ENCODE measurements at places on chromosomes 6 and 20.

GRCh38 chr6:163459536-163459935, 45.0 kb downstream of the QKI start:
- no peak for DNase-seq

DNA sequence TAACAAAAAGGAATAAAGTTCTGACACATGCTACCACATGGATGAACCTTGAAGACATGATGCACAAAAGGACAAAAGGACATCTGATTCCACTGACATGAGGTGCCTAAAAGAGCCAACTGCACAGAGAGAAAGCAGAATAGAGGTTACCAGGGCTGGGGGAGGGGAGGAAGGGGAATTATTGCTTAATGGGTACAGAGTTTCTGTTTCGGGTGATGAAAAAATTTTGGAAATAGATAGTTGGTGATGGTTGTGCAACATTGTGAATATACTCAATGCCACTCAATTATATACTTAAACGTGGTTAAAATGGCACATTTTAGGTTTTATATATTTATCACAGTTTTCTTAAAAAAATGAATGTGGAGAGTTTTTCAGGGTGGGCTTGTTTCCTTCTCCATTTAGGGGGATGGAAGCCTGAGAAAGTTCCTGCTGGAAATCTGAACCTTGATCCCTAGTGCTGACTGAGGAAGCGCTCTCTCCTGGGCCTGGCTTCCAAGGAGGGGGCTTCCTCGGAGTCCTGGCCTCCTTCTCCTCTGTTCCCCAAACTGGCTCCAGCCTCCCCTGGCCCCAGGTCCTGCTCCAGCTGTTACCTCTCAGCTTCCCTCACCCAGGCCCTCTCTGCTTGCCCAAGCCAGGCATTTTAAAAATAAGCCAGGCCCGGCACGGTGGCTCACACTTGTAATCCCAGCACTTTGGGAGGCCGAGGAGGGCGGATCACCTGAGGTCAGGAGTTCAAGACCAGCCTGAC, 79.2 kb downstream of the NOL4L start:
- DNase-seq: no peak

- DNase-seq: no peak
Observed at GRCh38 chr6:22025468-22026163, 271.2 kb downstream of the PRL start.

GRCh38 chr20:11729806-11730205, 187.9 kb upstream of the BTBD3 start:
- DNase-seq: no peak

GRCh38 chr20:62772619-62772989, 23.7 kb upstream of the MRGBP start:
- no peak for DNase-seq

- no peak for DNase-seq
Observed at GRCh38 chr6:127051571-127052260, 66.8 kb upstream of the RSPO3 start.

DNA sequence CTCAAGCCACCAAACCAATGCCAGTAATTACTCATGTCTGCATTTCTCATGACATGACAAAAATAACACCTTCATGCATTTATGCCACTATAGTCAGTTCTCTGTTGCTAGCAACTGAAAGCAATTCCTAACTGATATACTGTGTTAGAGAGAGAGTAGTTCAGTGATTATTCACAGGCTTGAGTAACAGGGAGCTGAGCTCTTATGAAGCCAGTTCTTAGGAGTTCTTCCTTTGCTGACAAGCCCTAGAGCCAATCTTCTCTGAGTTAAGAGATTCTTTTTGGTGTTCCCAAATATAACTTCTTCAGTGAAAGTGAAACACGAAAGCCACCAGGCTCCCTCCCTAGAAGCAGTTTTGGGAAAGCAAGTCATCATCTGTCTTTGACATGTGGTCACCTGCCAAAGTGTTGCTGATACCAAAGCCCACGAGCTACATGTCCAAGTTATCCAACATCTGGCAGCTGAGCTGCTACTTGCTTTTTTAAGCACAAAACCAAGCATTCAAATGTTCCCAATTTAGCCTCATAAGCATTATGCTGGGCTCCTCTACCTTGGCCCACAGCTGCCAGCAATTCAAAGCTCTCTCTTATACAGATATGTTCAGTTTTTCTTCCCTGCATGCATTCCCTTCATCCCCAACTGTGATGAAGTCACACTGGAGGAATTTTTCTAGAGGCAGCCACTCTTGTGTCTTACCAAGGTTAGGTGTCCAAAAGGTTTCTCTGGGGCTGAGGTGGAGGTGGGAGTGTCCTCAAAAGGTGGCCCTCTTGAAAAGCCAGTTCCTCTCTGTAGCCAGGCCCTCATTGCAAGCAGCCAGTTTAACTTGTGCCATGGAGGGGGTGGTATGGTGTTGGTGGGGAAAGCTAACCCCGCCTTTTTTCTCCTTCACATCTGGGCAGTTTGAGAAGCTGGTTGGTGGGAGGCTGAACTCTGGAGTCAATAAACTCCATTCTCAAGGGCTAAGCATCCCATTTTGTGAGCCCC, 92.7 kb upstream of the ARMC2 start:
- no peak for DNase-seq

GRCh38 chr6:137013031-137013430, 31.7 kb downstream of the IL20RA start:
- no peak for DNase-seq

- DNase-seq: peak; percentile 10
Observed at GRCh38 chr20:5674176-5674660, 76.0 kb upstream of the SHLD1 start.

- DNase-seq: no peak
Observed at GRCh38 chr6:150573041-150573681, 26.5 kb upstream of the PLEKHG1 start.

DNA sequence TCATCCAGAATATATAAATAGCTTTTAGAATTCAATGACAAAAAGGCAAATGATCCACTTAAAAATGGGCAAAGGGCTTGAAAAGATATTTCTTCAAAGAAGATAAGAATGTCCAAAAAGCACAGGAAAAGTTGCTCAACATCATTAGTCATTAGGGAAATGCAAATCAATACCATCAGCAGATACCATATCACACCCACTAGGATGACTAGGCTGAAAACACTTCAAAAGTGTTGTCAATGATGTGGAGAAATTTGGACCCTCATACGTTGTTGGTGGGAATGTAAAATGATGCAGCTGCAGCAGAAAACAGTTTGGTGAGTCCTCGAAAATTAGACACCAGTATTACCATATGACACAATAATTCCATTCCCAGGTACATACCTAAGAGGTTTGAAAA, 303.6 kb upstream of the SLC35B3 start:
- no peak for DNase-seq

- DNase-seq: no peak
Observed at GRCh38 chr6:92297101-92297500, 1122.3 kb downstream of the EPHA7 start.

DNA sequence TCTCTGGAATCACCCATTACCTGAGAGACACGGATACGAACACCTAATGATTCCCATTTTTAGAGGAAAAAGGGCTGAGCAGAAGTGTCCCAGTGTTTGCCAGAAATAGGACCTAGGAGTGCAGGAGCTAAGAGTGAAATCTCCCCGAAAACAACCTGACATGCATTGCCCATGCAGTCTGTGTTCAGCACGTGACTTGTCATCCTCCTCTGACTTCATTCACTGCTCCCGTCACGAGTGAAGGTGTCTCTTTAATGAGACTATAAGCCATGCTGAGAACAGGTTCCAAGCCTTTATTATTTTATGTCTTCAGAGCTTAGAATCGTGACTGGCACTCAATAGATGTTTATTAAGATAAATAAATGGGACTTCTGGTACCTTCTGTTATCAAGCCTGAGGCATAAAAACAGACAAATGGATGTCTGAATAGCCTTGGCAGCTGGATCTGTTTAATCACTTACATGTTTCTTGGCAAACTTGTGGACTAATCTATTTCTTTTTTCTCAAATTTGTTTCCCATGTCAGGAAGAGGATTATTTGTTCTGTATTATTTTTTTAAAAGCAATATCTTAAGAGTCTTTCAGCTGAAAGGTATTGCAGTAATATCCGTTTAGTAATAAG, 3.7 kb upstream of the MLIP start:
- no peak for DNase-seq

- DNase-seq: no peak
Observed at GRCh38 chr6:125812394-125813292, 21.9 kb downstream of the NCOA7 start.

GRCh38 chr6:153231048-153231646, 100.1 kb upstream of the RGS17 start:
- DNase-seq: no peak

- DNase-seq: no peak
Observed at GRCh38 chr6:134235937-134236751, 81.8 kb downstream of the SGK1 start.

- no peak for DNase-seq
Observed at GRCh38 chr6:90435207-90435899, 138.7 kb upstream of the BACH2 start.

- DNase-seq: no peak
Observed at GRCh38 chr6:126063512-126064146, 77.3 kb downstream of the TRMT11 start.

DNA sequence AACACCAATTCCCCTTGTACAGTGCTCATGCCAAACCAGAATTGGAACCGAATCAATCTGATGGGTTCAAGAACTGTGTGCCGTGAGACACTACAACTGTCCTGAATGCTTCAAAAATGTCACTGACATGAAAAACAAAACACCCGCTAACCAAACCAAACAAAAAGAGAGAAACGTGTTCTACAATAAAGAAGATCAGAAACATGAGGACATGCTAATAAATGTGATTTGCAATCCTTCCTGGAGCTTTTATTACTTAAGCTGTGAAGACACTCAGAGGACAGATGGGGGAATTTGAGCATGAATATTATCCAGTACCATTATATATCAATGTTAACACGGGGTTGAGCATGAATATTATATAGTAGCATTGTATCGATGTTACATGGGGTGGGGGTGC, 72.2 kb upstream of the NFATC2 start:
- no peak for DNase-seq

GRCh38 chr20:59425572-59425971, 125.2 kb downstream of the EDN3 start:
- DNase-seq: no peak

GRCh38 chr6:5636210-5637030, 370.3 kb downstream of the NRN1 start:
- DNase-seq: no peak

- DNase-seq: no peak
Observed at GRCh38 chr6:153787341-153787606, 251.8 kb upstream of the OPRM1 start.

DNA sequence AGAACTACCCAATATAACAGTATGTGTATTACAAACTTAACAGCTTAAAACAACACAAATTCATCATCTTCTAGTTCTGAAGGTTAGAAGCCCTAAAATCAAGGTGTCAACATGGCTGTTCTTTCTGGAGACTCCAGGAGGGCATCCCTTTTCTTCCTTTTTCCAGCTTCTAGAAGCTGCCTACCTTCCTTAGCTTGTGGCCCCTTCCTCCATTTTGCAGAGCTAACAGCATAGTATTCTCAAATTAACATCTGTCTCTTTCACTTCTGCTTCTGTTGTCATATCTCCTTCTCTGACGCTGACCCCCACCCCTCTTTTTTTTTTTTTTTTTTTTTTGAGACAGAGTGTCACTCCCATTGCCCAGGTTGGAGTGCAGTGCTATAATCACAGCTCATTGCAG, 52.8 kb upstream of the AKIRIN2 start:
- DNase-seq: no peak

DNA sequence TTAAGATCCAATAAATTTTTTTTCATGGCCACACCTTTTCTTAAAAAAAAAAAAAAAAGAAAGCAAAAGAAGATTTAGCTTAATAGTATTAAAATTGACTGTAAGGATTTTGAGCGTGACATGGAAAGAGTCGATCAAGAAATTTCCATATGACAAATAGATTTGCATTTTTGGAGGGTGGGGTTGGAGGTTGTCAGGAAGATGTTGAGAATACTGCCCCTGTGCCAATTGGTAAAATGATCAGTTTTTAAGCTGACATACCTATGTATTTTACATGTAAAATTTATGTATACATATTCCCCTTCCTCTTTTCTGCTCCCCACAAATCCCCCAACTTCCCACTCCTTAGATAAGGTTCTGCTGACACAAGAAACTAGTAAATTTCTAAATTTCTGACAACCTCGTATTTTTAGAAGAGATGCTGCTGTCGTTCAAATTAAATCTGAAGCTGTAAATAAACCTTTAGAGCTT, 520.9 kb downstream of the CD83 start:
- DNase-seq: no peak

DNA sequence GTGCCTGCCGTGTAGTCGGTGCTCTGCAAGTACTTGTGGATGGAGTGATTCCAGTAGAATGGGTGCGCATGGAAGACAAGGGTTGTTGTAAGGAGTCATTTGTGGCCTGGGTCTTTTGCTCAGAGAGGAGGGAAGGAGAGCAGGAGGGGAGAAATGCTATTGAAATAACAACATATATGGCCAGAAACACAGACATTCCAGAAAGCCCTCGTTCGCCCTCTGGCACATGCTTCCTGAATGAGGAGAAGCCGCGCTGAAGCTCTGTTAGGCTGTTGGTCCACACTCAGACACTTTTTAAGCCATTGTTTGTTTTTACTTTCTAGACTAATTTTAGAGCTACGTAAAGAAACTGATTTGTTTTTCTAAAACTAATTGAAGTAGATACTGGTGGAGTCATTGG, 107.4 kb downstream of the RPP40 start:
- DNase-seq: no peak

DNA sequence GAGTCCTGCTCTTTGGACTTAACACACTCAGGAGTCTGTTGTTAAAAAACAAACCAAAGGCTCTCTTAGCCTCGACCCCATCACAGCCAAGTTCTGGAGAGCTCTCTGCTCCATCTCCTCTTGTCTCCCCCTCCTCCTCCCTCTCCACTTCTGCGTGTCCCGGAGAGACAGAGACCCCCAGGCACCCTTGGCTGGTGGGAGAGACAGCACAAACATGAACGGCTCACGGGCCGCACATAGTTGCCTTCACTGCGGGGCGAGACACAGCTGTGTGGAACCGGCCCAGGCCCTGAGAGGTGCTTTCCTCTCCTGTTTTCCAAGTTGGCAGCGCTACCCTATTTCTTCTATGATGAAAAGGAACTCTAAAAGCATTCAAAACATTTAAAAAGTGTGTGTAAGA, 23.3 kb upstream of the MYT1 start:
- no peak for DNase-seq

DNA sequence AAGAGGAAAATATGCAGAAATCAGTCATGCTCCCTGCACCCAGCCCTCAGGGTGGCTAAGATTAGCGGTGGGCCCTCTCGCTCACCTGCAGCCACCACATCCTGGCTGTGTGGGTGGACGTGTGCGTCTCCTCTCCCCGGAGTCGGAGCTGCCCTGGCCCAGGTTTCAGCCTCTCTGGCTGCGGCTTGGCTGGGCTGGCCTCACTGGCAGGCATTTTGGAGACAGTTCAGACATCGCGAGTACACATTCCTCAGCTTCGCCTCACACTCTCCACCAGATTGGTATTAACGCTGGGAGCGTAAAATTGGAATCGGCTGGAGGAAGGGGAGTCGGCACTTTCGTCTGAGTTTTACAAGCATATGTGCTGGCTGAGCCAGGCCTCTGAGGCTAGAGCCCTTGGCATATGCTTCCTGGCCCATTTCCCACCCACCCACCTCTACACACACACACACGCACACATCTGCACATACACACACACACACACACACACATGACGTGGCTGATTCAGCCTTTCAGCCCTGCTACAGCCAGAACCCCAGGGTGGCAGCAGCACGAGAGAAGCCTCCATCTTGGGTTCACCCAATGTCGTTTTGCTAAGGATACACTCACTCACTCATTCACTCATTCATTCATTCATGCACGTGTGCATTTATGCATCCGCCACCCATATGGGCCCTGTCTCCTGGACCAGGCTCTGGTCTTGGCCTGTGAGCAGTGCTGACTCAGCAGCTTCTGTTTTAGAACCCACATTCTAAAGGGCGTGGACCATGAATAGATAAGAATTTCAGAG, 42.9 kb downstream of the BCAS4 start:
- DNase-seq: no peak
